ENCODE measurements at places on chromosomes 7 and 10.

GRCh38 chr7:34453150-34453549 is 204.9 kb upstream of the NPSR1 start:
- no peak for DNase-seq

DNA sequence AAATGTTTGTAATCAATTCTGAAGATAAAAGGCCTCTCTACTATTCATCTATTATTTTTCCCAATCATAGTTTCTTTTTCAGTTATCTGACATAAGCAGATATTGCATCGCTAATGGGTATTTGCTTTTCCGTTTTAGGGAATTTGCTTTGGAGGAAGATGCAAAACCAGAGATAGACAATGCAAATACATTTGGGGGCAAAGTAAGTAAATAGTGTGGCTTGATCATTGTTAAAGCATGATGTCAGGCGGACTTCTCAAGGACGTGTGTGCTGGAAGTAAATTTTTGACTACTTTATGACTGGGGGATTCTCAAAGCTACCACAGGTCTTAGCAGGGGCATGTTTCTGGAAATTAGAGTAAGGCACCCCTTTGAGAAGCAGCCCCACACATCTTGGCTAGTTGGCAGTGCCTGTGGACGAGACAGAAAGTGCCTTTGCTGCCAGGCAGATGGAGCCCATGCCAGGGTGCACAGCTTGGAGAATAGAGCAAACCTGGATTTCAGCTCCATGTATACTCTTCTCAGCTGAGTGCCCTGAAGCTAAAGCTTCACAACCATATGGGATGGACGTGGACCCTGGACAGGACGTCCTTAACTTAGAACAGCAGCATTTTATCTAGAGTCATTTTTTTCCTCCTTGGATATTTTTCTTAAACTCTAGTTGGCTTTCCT is 68.6 kb downstream of the SRI start:
- no peak for DNase-seq

DNA sequence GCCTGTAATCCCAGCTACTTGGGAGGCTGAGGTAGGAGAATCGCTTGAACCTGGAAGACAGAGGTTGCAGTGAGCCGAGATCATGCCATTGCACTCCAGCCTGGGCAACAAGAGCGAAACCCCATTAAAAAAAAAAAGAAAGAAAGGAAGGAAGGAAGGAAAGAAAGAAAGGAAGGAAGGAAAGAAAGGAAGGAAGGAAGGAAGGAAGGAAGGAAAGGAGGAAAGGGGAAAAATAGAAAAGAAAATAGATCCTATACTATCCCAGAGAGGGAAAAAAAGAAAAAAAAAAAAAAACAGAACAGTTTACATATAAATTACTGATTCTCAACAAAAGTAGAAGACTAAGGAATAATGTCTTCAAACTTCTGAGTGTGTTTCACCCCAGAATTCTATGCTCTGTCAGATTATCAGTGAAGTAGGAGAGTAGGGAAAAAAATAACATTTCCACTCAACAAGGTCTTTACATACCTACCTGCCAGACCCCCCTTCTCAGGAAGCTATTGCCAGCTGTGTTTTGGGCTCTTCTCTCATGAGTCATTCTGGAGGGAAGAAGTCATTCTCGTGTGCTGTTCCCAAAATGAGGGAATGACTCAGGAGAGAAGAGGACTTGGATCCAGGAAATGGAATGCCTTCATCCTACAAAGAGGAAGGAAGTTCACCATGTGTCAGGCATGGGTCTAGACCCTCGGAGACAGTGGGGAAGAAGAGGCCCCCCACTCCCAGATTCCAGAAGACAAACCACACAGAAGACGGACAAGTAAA is 20.9 kb downstream of the RGS10 start:
- peak; percentile 89 for DNase-seq

GRCh38 chr10:113914956-113915355 is 60.5 kb downstream of the NHLRC2 start:
- no peak for DNase-seq

DNA sequence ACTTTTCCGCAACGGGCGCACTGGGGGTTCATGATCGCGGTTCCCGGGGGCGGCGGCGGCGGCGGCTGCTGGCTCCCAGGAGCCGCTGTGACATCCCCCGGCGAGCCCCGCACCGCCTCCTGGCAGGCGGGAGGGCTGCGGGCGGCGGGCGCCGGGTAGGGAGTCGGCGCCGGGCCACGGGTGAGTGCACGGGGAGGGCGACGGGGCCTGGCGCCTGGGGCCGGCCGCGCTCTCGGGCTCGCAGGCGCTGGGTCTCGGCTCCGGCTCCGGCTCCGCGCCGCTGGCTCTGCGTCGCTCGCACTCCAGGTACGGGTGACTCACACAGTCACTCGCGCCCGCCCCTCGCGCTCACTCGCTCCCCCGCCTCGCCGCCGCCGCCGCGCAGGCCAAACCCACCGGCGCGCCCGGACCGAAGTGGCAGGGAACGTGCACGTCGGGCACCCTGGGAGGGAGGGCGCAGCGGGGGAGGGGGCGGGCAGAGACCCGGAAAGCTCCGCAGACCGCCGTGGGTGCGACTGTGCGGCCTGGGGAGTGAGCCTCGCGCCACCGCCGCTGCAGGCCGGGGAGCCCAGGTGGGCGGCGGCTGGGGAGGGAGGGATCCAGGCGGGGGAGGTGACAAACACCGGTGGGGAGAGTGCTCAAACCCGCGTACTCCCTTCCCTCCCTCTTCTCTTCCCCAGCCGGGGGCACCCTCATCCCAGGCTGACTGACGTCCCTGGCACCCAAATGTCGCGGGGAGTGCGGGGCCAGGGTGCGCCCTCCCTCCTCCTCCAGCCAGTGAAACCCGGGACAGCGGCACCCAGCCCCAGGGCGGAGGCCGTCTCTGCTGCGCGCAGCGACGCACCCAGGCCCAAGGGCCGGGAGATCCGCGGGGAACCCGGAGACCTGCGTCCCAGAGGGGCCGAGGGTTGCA is 276.9 kb upstream of the NEBL start:
- DNase-seq: peak; percentile 63

DNA sequence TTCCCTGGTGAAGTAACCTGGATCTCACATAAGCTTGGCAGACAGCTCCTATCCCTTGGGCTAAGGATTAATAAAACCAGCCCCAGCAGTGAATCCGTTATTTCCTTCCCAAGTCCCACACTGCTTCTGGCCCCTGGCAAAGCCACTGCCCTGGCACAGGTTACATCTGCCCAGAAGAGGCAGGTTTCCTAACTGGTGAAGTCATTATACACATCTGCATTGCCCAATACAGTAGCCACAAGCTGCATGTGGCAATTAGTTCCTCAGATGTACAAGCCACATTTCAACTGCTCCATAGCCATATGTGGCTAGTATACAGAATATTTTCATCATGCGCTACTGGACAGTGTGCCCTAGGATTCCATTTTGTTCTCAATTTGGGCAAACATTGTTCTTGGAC is 273.0 kb downstream of the GRM8 start:
- no peak for DNase-seq
